Lung (tissue), 17 donors: ENCODE measurements at places on chromosomes 5 and 9. TPM values are rescaled to one million over a fixed set of nuclear protein-coding genes. Genes with fewer than 3 reads are reported as not detected.

DNA sequence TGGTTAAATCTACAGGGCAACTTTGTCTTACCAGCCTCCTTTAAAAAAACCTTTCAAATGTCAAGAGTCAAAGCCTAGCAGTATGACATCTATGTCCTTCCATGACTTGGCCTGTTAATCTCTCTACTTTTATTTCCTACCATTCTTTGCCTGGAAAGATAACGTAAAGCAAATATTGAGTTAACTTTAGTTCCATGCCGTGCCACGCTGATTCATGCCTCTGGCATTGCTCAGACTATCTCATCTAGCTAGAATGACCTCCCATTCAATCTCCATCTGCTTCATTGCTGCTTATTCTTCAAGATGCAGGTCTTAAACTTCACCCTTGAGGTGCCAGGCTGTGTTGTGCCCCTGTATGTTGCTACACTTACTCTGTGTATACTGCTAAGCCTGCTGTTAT lies 729.8 kb downstream of the EFNA5 start:
- DNase-seq: no peak

GRCh38 chr5:122612901-122613300 lies 162.0 kb upstream of the SNX2 start:
- no peak for DNase-seq

DNA sequence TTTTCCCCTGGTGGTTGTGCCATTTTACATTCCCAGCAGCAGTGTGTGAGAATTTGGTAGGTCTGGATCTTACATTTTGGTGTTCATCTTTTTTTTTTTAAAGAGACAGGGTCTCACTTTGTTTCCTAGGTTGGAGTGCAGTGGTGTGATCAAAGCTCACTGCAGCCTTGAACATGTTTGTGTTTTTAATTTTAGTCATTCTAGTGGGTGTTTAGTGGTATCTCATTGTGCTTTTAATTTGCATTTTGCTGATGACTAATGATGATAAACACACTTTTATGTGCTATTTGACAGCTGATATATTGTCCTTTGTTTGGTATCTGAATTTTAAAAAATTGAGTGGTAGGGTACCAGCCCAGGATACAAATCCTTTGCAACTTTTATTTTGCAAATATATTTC lies 53.4 kb upstream of the POMT1 start:
- no peak for DNase-seq

TOR4A gene
- total RNA-seq: 42.5 TPM

PCDHA10 gene
- total RNA-seq: 0.48 TPM

TXNDC8 gene
- total RNA-seq: not detected

DNA sequence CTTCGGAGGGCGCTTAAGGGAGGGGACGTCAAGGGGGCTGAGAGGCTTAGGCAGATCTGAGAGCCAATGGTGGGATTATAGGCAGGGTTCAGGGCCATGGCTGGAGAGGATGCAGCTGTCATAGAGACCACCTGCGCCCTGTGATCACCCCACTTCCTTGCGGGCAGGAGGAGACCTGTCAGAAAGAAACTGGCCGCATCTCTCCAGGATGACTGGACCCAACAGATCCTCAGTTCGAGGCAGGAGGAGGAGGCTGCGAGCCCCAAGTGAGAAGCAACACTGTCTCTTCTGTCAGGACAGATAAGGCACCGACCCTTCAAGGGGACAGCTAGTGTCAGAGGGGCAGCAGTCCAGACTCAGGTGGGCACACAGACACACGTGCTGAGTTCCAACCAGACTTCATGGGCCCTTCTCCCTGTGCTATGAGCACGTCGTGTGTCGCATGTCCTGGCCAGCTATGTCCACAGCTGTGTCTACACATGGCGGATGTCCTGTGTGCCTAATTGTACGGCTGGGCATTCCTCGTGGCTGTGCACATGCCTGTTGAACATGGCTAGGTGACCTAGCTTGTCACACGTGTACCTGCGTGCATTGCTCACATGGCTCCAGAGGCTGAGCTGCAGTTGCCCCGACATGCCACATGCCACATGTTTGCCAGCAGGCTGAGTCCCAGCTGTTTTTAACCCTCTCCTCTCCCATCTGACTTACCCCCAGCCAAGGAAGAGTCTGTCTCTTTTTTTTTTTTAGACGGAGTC lies 583 bp upstream of the AQP3 start:
- DNase-seq: no peak

DNA sequence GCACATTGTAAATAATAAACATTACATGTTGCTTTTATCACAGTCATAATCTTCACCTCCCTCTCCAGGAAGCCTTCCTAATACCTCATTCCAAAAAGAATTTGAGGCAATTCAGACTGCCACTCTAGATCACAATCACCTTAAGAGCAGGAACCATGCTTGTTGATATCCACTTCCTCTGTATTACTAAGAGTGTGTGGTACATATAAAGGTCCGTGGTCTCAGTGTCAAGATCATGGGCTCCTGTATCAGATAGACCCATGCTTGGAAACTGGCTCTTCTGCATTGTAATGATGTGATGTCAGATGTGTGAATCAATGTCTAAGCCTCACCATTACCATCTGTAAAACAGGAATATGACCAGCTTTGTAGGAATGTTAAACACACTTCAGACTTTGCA lies 114.1 kb downstream of the SPOCK1 start:
- no peak for DNase-seq

- no peak for DNase-seq
Observed at GRCh38 chr9:749716-750115, 91.8 kb upstream of the DMRT1 start.

GRCh38 chr9:6525326-6526045 lies 112.5 kb downstream of the UHRF2 start:
- no peak for DNase-seq

DNA sequence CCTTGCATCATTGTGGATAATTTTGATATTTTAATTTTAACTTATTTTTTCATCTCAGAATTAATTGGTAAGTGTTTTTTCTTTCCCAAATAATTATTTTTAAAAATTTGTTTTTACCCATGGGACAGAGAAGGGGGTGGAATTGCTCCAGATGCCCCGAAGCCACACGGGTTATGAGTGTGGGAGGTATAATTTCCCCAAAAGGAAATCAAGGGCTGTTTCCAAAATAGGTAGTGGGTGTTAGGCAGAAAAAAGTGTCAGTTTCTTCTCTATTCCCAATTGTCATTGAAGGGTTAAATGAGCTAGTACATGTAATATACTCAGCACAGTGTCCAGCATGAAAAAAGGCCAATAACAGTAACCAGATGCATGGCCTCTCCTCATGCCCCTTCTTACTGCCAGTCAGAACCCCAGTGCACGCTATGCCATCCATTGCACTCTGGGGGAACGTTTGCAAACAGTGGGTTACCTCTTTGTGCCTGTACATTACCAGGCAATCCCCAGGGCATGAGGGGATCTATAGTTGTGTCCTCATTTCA lies 36.4 kb upstream of the ANGPTL2 start:
- no peak for DNase-seq

DNA sequence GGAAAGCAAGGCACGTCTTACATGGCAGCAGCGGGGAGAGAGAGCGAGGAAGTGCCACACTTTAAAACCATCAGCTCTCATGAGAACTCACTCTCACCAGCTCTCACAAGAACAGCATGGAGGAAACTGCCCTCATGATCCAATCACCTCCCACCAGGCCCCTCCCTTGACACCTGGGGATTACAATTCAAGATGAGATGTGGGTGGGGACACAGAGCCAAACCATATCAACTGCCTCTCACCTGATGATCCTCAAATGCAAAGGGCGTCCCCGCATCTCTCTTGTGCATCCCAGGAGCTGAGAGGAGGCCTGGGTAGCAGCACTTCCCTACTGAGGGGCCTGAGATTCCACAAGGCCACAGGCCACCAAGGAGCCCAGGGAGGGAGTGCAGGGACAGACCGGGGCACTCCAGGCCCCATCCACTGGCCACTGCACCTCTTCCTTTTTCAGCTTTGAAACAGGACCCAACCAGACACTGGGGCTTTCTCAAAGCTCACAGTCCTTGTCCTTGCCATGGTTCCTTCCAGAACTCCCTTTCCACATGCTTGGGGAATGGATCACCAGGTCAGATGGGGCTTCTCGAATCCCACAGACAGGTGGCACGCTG lies 54.5 kb upstream of the IL17B start:
- peak; percentile 39 for DNase-seq

- no peak for DNase-seq
Observed at GRCh38 chr9:119218293-119218692, 150.9 kb downstream of the BRINP1 start.

DNA sequence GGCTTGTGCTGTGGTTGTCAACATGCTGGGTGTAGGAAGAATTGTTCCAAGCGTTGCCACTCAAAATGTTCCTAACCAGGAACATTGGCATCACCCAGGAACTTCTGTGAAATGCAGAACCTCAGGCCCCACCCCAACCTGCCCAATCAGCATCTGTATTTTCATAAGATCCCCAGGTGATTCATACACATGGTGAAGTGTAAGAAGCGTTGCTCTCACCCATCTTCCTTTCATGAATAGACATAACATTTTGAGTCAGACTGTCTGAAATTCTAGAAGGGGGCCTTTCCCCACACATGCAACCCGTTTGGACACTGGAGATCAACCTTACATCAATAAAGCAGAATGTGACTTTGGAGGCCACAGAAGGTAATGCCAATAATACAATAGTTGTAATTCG lies 9.3 kb upstream of the AFAP1L1 start:
- DNase-seq: no peak

DNA sequence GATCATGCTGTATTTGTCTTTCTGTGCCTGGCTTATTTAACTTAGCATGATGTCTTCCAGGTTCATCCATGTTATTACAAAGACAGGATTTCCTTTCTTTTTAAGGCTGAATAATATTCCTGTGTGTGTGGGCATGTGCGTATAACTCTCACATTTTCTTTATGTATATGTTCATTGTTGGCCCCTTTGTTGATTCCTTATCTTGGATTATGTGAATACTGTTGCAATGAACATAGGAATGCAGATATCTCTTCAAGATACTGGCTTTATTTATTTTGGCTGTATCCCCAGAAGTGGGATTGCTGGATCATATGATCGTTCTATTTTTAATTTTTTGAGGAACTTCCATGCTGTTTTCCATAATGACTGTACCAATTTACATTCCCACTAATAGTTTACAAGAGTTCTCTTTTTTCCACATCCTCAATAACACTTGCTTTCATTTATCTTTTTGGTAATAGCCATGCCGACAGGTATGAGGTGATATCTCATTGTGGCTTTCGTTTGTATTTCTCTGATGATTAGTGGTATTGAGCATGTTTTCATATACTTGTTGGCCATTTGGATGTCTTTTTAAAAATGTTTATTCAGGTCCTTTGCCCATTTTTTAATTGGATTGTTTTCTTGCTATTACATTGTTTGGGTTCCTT lies 38.0 kb downstream of the CREBRF start:
- peak; percentile 77 for DNase-seq

- no peak for DNase-seq
Observed at GRCh38 chr5:41683181-41683580, 172.8 kb upstream of the PLCXD3 start.

DNA sequence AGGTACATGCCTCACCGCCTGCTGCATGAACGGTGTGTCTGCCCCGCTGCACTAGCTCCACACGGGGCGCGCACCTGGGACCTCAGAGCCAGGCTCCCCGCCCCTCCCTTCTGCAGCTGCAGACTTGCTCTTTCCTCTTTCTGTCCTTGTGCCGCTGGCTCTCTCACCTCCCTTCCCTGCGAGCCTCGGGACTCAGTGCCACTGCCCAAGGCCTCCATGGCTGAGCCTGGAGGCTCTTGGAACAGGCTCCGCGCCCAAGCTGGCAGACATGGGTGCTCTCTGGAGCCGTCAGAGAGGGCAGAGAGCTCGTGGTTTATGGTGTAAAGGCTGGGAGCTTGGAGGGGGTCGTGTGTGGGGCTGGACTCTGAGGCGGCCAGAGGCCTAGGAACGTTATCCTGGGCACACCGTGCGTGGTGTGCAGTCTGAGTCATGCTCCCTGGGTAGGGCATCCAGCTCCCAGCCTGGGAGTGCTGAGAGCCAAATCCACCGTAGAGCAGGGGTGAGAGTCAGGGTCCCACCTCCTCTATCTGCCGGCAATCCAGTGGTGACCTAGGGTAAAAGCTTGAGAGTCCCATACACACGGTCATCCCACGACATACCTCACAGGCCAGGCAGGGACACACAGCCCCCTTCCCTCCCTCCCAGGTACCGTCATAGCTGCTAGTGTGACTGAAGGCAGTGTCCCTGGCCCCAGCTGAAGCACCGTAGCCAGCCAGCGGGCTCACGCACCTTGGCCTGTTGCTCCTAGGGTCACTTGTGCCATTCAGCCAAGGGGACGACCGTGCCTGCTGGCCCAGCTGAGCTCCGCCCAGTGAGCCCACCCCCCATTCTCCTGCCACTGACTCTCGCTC lies 22.4 kb downstream of the GOLGA2 start:
- no peak for DNase-seq

ITGA2 gene
- 22.3 TPM for total RNA-seq

- no peak for DNase-seq
Observed at GRCh38 chr5:143585970-143586369, 182.5 kb upstream of the NR3C1 start.

CTSV gene
- total RNA-seq: 0.43 TPM

- DNase-seq: no peak
Observed at GRCh38 chr9:72313507-72313906, 51.5 kb downstream of the ZFAND5 start.

DNA sequence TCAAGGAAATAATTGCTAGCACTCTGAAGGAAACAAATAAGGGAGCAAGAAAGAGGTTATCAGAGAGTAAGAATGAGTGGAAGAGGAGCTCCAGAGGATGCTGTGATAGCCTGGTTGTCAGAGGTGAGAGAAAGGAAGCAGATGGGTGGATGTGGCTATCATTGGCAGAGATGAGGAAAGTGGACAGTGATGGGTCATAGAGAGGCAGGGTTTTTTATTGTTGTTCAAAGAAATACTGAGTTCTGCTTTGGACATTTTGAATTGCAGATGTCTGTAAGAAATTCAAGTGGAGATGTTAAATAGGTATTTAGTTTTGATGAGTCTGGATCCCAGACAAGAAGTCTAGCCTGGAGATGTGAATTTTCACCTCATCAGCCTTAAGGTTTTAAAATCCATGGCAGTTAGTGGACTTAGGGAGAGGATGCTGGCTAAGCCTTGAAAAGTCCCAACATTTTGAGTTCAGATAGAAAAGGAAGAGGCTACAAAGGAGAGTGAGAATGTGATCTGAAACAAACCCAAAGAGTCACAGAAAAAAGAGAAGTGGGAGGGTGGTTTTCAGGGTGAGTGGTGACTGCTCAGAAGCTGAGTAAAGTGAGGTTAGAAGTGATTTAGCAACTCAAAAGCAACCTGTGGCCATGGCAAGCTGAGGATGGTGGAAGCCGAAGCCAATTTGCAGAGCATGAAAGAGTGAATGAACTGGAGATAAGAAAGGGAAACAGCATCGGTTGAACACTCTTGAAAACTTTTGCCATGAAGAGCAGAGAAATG lies 50.4 kb downstream of the PPIC start:
- no peak for DNase-seq

DNA sequence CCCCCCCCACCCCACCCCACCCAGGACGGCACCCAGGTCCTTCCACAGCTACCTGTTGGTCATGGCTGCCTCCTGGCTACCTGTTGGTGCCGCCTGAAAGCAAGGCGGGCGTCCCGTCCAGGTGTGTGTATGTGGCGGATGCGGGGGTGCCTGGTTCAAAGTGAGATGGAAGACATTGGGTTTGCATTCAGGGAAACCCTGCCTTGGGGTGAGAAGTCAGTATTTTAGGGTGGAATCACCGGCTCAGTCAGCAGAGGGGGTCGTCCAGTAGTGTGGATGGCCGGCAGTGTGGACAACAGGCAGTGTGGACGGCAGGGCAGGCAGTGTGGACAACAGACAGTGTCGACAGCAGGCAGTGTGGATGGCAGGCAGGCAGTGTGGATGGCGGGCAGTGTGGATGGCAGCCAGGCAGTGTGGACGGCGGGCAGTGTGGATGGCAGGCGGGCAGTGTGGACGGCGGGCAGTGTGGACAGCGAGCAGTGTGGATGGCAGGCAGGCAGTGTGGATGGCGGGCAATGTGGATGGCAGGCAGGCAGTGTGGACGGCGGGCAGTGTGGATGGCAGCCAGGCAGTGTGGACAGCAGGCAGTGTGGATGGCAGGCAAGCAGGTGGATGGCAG lies 28.0 kb downstream of the NKD2 start:
- no peak for DNase-seq
